ENCODE measurements at places on chromosomes 6 and 20.

GRCh38 chr6:36029464-36029863, 1.9 kb downstream of the MAPK14 start:
- DNase-seq, result no peak

DNA sequence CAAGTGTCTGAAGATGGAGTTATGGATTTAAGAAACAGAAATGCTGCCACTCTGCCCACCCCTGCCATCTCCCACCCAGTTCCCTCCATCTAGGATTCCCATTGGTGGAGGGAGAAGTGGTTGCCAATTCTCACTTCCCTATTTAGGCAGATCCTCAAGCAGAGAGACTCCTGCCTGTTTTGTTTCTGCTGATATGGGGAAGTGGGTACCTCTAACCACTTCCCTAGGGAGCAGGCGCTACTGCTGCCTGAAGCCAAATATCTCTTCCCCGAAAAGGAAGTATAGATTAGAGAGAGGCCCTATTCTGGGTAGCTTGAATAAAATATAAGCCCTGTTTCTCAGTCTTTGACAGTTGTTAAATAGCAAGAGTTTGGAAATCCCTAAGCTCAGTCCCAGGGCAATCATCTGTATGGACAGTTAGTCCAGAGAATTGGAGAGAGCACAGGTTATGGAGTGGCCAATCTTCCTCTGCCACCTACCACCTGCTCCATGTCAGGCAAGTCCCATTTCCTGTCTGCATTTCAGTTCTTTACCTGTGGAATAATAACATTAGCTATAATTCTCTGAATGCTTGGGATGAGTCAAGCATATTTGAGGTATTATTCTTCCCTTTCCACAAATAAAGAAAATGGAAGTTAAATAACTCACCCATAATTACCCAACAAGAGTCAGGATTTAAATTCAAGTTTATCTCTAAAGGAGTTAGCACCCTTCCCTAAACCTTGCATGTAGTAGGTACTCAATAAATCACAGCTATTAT, 2.6 kb upstream of the ADGB start:
- no peak for DNase-seq

- no peak for DNase-seq
Measured at GRCh38 chr6:13548500-13549210, 25.7 kb upstream of the SIRT5 start.

DNA sequence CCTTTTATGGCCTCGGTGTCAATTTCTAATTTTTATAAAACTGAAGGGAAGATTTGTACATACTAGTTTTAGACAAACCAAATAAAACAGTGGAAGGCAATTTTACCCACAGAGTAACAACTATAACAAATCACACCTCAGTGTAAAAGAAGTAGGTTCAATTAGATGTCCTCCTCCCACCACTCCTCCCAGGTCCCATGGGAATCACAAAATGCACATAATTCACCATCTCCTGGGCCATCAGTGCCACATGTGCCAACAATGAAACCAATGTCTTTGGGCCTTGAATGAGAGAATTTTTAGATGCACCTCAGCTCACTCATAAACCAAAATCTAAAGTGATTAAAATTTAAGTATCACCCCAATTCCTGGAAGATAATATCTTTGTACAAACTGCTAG, 267.8 kb downstream of the BTBD9 start:
- DNase-seq, result no peak

GRCh38 chr6:154489822-154490221, 20.7 kb downstream of the CNKSR3 start:
- no peak for DNase-seq

GRCh38 chr6:117381749-117382148, 44.0 kb downstream of the ROS1 start:
- DNase-seq, result no peak

DNA sequence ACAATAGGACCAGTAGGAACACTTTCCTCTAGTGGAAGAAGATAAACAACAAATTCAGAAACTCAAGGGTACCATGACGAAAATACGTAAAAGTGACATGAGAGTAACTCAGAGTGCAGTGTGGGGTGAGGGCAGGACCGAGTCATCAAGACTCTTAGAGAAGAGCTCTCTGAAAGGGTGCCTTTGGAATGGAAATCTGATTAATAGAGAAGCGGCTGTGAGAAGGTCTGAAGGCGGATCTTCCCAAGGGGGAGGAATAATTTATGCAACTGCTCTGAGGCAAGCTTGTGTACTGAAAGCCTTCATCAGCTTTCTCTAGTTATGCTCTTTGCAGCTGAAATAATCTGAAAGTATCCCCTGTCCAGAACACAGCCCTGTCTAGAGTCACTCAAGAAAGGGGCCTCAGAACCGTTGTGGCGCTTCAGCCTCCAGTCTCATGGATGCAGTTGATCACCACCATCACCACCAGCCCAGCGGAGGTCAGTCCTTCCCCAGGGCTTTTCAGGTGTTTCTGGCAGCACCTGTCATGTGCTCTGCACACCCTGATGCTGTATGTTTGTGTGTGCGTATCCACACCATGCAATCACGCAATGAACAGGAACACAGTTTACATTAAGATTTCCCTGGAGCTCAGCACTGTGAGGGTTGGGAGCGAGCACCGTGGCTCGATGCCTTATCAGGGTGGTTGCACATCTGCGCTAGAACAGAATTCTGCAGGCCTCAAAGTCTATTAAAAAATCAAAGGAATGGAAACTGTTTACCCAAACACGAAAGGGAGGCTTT, 396.5 kb downstream of the SMOC2 start:
- no peak for DNase-seq

GRCh38 chr20:19317237-19318069, 105.0 kb downstream of the SLC24A3 start:
- DNase-seq, result no peak

GRCh38 chr6:130680116-130680515, 147.1 kb upstream of the SMLR1 start:
- DNase-seq, result no peak

- no peak for DNase-seq
Measured at GRCh38 chr6:166595949-166596348, 9.5 kb upstream of the RAMACL start.

DNA sequence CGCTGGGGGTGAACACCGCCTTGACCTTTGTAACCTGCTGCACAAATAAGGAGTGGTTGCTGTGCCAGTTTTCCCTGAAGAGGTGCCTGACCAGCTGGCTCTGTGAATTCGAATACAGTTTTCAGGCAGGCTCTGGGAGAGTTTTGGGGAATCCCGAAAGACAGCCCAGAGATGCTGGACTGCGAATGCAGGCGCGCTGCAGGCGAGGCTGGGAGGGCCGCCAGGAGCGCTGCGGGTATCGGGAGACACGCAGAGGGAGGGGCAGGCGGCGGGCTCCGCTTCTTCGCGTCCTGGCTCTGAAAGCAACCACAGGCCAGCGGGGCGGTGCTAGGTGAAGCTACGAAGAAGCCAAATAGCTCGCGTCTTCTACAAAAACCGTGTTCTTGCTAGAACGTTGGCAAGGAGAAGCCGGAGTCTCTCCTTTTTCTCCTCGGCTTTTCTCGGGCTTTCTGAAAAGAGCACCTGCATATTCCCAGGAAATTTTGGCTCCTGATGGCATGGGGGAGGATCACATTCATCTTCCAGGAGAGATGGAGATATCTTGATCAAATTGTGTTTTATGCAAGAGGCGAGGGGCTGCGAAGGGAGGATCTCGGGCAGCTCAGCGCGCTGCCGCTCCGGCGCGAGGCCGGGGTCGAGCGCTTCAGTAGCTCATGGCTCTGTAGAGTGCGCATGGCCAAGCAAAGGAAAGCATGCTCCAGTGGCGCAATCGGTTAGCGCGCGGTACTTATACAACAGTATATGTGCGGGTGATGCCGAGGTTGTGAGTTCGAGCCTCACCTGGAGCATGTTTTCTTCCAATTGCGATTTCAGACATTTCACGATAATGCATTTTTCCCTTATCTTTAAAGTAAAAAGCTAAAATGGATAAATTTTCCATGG, 158.1 kb upstream of the ZNF184 start:
- no peak for DNase-seq

GRCh38 chr20:2610941-2611720, 41.3 kb upstream of the NOP56 start:
- DNase-seq, result no peak

GRCh38 chr20:39044501-39044900, 82.4 kb downstream of the DHX35 start:
- no peak for DNase-seq

GRCh38 chr6:134363323-134364039, 45.6 kb upstream of the SGK1 start:
- DNase-seq, result no peak
